H1 (cell line): ENCODE measurements at places on chromosomes 4 and X.

GRCh38 chr4:100417565-100417964, 100.3 kb downstream of the EMCN start:
- DNase-seq = no peak

- peak; percentile 70 for DNase-seq
Measured at GRCh38 chrX:103376118-103376978, at the start of gene BEX3. Gene BEX3, plus strand, starts transcription at chrX:103376538. Its CDS starts 984 bp downstream, at chrX:103377522.

DNA sequence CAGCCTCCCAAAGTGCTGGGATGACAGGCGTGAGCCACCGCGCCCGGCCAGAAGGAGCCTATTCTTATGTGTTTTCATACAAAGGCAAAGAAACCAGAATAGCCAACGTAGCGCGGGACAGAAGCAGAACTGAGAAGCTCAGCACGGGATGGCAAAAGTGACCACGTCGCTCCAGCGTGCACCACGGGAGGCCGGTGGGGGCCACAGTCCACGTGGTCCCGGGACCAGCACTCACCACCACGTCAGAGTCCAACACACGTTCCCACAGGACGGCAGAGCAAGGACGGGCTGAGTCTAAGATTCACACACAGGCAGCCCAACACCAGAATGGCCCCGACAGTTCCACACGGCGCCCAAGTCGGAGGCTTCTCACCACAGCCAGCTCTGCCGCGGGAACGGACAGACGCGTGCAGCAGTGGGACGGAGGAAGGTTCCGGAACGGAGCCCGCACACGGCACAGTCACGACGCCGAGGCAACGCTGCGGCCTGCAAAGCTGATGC, 18.8 kb upstream of the GTPBP6 start:
- DNase-seq = no peak

GRCh38 chr4:24924309-24924781, 11.5 kb upstream of the CCDC149 start:
- no peak for DNase-seq

GRCh38 chr4:188819233-188819632, 680.0 kb downstream of the TRIML1 start:
- no peak for DNase-seq
